Caco-2 (cell line): ENCODE measurements at places on chromosomes 3 and 15. TPM values are rescaled to one million over a fixed set of nuclear protein-coding genes. Genes with fewer than 3 reads are reported as not detected.

DNA sequence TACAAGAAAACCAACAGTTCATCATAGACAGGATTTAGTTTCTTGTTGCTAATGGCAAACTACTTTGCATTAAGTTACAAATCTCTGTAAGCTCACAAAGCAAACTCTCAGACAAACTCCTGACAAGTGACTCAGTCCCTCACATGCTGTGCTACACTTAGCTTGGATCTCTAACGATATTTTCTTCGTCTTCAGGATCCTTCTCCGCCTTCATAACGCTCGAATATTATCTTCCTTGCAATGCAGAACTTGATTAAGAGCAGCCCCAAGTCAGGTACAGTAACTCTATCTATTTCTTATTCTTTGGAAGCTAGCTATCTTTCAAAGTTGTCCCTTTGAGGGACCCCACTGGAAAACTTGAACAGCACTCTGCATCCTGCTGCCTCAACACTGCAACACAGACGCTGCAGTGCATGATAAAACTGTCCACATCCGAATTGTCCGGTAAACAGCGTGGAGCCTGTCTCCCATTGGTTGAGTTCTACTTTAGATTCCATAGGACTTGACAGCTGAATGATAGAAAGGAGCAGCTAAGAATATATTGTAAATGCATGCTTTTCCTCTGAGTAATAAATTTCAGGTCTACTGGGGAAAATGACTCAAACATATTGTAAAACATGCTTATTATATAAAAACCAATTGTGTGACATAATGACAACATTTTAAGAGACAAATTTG, 61.3 kb downstream of the UACA start:
- peak overlapping the region; percentile 64 for H3K27ac ChIP-seq
- no peaks in the 10 kb centered on the region for H3K27me3 ChIP-seq
- no peaks in the 10 kb centered on the region for H3K36me3 ChIP-seq
- no peak overlapping the region for H3K4me3 ChIP-seq
- DNase-seq, result no peak

DNA sequence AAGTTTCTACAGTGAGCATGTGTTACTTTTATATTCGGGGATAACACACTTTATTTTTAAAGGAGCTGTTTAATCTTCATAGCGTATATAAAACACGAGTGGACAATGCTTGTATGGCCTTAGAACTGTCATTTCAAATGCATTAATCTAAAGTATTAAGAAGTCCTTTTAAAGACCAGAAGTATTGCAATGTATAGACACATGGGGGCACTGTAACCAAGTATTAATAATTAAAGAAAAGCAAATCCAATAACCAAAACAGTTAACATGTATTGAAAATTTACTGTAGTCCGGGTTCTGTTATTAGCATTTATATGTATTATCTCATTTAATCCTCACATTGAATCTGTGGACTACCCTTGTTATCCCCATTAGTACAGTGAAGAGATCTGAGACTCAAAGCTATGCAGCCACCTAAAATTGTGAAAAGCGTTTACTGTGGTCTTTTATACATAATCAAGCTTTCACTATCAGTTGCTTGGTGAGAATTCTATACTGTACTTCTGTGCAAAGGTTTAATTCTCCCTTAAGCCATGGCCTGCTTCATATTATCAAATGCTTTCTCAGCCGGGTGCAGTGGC, 10.1 kb downstream of the ARL14 start:
- no peaks in the 10 kb centered on the region for H3K27me3 ChIP-seq
- no peaks in the 10 kb centered on the region for H3K36me3 ChIP-seq
- DNase-seq, result no peak
- no peak overlapping the region for H3K27ac ChIP-seq

Gene HHLA2
- total RNA-seq, result 0.50 and 0.91 TPM in 2 replicates

DNA sequence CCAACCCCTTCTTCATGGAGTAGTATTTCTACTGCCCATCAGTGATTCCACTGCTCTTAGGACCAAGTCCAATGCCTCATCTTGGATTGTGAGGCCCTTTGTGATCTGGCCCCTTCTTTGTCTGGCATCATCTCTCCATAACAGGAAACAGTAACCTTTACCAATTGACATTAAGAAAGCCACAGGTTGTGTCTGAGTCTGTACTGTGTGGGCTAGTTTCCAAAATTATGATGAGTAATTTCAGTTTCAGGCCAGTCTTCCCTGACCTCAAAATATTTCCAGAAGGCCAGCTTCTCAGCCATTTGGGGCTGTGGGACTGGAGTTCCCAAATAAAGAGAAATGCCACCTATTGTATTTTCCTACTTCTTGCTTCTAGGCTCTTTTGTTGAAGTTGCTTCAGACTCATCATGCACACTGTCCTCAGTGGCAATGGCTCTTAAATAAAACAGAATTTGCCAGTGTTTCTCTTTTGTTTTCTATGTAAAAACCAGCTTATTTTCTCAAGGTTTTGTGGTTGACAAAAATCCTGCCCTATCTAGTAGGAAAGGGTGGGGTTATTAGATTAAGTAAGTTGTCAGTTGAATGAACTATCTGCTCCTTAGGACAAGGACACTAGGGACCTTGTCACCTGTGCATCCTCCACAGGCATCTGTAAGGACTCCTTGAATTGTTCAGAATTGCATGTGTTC, 47.0 kb upstream of the ACKR4 start:
- H3K36me3 ChIP-seq, result no peaks in the 10 kb centered on the region
- DNase-seq, result no peak
- H3K27me3 ChIP-seq, result no peaks in the 10 kb centered on the region
- no peak overlapping the region for H3K4me3 ChIP-seq
- H3K4me1 ChIP-seq, result no peaks in the 10 kb centered on the region

DNA sequence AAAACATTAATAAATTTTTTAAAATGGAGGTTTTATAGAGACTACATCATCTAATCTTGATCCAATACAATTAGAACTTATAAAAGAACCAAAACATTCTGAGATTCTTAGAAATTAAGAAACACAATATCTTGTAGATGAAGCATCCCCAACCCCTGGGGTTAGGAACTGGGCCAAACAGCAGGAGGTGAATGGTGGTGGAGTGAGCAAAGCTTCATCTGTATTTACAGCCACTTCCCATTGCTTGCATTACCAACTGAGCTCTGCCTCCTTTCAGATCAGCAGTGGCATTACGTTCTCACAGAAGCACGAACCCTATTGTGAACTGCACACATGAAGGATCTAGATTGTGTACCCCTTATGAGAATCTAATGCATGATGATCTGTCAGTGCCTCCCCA, 36.3 kb downstream of the KNL1 start:
- H3K4me3 ChIP-seq, result no peak overlapping the region
- DNase-seq, result no peak
- H3K4me1 ChIP-seq, result no peaks in the 10 kb centered on the region
- no peak overlapping the region for H3K27ac ChIP-seq
- H3K36me3 ChIP-seq, result no peaks in the 10 kb centered on the region
- H3K27me3 ChIP-seq, result no peaks in the 10 kb centered on the region

GRCh38 chr3:58573640-58574039, 3.6 kb downstream of the FAM107A start:
- no peaks in the 10 kb centered on the region for H3K36me3 ChIP-seq
- no peak overlapping the region for H3K27ac ChIP-seq
- DNase-seq, result no peak
- H3K4me1 ChIP-seq, result no peaks in the 10 kb centered on the region
- no peaks in the 10 kb centered on the region for H3K27me3 ChIP-seq
- no peak overlapping the region for H3K4me3 ChIP-seq

DNA sequence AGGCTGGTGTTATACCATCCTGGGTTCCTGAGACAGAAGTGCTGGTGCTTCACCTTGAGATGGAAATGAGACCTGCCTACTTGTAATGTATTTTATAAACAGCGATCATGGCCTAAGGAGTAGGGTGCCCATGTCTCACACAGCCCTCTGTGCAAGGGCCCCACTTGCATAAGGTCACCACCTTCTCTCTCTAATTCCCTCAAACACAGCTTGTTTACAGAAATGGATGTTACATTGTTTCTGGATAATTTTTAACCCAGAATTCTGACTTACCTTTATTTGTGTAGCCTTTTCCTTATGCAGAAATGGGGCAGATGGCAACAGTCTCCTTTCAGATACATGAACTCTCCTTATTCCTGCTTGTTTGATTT, 95.1 kb upstream of the UMPS start:
- no peaks in the 10 kb centered on the region for H3K27me3 ChIP-seq
- H3K4me3 ChIP-seq, result no peak overlapping the region
- DNase-seq, result peak; percentile 53
- 0 out of 2 replicates have a peak, but pooled peaks cover 4% of the 10 kb centered on the region for H3K36me3 ChIP-seq
- H3K4me1 ChIP-seq, result peaks cover 94% of the 10 kb centered on the region

Gene MCTP2
- 9.9 and 10.9 TPM in 2 replicates for total RNA-seq

Gene GOLGA8S
- not detected in 2 replicates for total RNA-seq

Gene KATNBL1
- total RNA-seq, result 22.6 and 25.9 TPM in 2 replicates

DNA sequence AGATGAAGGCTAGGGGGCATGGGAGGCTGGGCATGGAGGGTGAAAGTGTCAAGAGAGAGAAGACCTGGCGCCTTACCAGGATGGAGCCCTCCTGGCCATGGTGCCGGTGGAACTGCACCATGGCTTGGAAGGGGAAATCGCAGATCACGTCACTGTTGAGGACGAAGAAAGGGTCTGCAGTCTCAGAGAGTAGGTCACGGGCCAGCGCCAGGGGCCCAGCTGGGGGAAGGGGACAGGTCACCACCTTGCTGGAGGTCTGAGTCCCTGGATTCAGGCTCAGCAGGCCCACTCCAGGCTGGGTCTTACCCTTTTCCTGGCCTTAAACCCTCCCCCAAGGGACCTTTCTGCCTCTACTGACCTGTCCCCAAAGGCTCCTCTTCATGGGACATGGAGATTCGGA, 855 bp downstream of the GMPPB start:
- peaks cover 9% of the 10 kb centered on the region for H3K4me1 ChIP-seq
- peaks cover 4% of the 10 kb centered on the region for H3K36me3 ChIP-seq
- peak overlapping the region; percentile 99 for H3K4me3 ChIP-seq
- DNase-seq, result no peak
- peak overlapping the region; percentile 92 for H3K27ac ChIP-seq
- no peaks in the 10 kb centered on the region for H3K27me3 ChIP-seq

DNA sequence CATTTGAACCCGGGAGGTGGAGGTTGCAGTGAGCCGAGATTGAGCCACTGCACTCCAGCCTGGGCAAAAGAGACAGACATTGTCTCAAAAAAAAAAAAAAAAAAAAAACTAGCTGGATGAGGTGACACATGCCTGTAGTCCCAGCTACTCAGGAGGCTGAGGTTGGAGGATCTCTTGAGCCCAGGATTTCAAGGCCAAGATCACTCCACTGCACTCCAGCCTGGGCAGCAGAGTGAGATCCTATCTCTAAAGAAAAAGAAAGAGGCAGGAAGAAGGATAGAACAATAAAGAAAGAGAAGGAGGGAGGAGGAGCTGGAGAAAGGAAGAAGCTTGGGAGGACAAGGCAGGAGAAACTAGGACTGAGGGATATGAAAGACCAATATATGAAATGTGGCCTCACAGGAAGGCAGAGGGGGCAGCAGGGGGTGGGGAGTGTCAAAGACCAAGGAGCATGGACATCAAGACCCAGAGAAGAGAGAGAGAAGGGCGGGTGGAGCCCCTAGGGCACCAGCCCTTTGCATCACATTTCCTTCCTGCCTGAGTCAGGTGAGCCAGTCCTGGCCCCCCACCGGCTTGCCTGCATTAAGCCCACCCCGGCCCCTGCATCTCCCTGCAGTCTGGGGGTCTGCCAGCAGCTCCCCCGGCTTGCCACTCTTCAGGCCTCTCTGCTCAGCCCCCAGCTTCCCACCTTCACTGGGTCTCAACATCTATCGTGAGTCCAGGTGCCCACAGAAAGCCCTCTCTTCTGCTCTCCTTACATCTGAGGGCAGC, 11.5 kb downstream of the IGDCC3 start:
- no peak for DNase-seq
- H3K4me3 ChIP-seq, result no peak overlapping the region
- peak overlapping the region; percentile 93 for H3K27ac ChIP-seq
- H3K27me3 ChIP-seq, result no peaks in the 10 kb centered on the region

GRCh38 chr3:49668414-49668797, 5.7 kb upstream of the APEH start:
- no peaks in the 10 kb centered on the region for H3K36me3 ChIP-seq
- H3K4me1 ChIP-seq, result peaks cover 28% of the 10 kb centered on the region
- peak; percentile 43 for DNase-seq
- no peaks in the 10 kb centered on the region for H3K27me3 ChIP-seq

DNA sequence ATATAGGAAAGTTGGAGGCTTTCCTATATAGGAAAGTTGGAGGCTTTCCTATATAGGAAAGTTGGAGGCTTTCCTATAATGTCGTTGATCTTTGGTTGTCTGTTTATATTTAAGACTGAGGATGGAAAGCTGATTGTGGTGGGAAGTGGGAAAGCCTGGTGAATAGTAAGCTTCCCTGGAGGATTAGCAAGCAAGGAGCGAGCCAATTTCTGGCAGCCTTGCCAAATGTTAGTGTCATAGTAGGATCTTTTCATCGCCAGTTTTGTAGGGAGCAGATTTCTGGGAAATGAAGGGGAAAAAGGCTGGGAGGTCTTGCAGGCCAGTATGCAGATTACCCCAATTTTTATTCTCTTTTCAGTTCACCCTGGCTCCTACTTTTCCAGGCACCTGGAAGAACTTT, 39.9 kb upstream of the CCNL1 start:
- no peaks in the 10 kb centered on the region for H3K27me3 ChIP-seq
- DNase-seq, result no peak
- no peak overlapping the region for H3K27ac ChIP-seq

DNA sequence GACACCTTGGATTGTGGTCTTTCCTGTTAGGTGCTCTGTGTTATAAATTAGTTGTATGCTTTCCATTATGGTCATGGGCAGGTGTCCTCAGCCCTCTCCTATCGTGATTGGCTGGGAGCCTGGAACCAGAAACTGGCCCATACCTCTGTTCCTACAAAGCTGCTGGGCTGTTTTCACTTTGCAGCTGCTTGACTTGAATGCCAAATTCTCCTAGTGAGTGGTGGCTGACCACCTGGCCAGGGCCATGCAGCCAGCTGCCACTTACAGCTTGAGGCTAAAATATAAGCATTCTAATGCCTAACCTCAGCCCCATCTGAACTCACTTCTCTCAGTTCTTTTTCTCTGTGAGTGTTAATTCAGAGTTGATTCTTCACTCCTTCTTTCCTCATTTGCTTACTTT, 239.3 kb upstream of the GBE1 start:
- no peak for DNase-seq
- no peaks in the 10 kb centered on the region for H3K27me3 ChIP-seq
- H3K4me1 ChIP-seq, result no peaks in the 10 kb centered on the region
- no peak overlapping the region for H3K4me3 ChIP-seq

Gene PP2D1
- not detected in 2 replicates for total RNA-seq

DNA sequence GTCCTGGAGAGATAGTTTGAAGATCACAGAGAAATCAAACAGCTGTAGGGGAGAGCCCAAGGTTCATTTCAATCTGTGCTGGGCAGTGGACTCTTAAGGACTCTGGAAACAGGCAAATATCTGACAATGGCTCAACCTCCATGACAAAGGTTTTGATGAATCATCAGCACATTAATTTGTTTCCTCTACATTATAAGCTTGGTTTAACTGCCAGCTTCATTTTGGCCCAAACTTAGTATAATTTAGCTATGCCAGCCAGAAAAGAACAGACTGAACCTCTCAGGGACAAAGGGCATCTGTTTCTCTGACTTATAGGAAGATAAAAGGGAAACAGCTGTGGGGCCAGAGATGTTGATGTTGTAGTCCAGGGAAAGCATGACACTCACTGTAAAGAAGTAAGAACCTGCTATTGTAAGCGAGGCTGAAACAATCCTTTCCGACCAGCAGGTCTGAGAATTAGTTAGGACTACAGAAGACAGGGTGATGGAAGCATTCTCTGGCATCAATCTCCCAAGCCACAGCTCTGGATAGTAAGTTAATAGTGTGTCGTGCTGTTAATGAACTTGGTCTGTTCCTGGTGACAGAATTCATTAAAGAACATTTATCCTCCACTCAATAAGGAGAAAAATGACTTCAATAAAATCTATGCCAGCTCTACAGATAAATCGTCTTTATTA, 110.1 kb downstream of the KCNMB2 start:
- no peaks in the 10 kb centered on the region for H3K4me1 ChIP-seq
- no peaks in the 10 kb centered on the region for H3K36me3 ChIP-seq
- no peaks in the 10 kb centered on the region for H3K27me3 ChIP-seq
- no peak overlapping the region for H3K27ac ChIP-seq
- H3K4me3 ChIP-seq, result no peak overlapping the region

Gene SLC6A6
- total RNA-seq, result 49.6 and 55.3 TPM in 2 replicates

Gene KNG1
- total RNA-seq, result 6.7 and 9.5 TPM in 2 replicates
